ENCODE measurements at places on chromosomes 2 and 18.

GRCh38 chr18:9659499-9660375 lies 45.4 kb upstream of the PPP4R1 start:
- H3K4me1 ChIP-seq, result no peaks in the 10 kb centered on the region
- H3K27ac ChIP-seq, result no peak overlapping the region
- H3K36me3 ChIP-seq, result no peaks in the 10 kb centered on the region
- no peak for DNase-seq

DNA sequence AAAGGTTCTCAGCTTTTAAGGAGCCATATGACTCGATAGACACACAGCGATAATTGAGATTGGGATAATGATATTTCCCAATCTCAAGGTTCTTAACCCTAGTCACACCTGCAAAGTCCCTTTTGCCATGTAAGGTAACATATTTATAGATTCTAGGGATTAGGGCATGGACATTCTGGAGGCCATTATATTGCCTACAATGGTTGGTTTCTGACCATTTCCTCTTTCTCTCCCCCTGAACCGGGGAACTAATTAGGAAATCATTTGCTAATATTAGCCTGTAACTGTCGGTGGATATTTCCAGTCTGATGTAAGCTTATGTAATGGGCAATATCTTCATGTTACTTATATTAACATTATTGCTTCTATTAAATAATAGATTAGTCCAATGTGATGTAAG lies 40.8 kb upstream of the ARHGAP15 start:
- H3K4me1 ChIP-seq, result peaks cover 20% of the 10 kb centered on the region
- DNase-seq, result no peak

DNA sequence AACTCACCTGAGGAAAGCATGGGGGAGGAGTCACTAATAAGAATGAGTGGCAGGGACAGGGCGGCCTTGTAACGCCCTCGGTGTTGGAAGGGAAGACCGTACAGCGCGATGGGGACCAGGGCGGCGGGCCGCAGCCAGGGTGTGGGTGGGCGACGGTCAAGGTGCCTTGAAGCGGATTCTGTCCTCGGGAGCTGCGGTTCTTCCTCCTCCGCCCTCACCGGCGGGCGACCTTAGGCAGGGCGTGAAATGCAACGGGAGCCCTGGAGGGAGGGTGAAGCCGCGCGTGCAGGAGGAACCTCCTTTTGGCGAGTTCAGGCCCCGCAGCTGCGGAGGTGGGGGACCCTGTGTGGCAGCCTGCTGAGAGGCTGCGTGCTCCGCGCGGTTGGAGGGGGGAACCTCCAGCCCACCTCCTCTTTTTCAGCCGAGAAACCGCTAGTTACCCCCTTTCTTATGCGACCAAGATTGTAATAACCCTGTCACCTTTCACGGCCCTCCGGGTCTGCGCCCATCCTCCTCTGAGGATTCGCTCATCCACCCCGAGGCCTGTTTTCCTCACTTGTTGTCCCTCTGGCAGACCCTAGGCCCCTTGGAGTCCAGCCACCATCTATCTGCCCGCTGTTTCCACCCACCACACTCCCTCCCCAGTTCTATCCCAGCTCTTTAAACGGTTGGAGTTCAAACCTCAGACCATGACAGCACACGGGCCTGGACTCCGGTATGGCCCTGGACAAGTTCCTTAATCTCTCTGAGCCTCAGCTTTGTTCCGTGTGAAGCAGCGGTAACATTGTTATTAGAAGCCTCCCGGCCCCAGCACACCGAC lies 823 bp upstream of the RNU2-63P start:
- peak; percentile 72 for DNase-seq
- H3K4me3 ChIP-seq, result peak overlapping the region; percentile 98
- H3K27ac ChIP-seq, result peak overlapping the region; percentile 99
- H3K4me1 ChIP-seq, result peaks cover 28% of the 10 kb centered on the region
- H3K27me3 ChIP-seq, result no peaks in the 10 kb centered on the region
- H3K36me3 ChIP-seq, result peaks cover 6% of the 10 kb centered on the region

GRCh38 chr2:24076849-24077534 lies 866 bp upstream of the SF3B6 start:
- peaks cover 15% of the 10 kb centered on the region for H3K36me3 ChIP-seq
- no peaks in the 10 kb centered on the region for H3K27me3 ChIP-seq
- peak overlapping the region; percentile 98 for H3K4me3 ChIP-seq

DNA sequence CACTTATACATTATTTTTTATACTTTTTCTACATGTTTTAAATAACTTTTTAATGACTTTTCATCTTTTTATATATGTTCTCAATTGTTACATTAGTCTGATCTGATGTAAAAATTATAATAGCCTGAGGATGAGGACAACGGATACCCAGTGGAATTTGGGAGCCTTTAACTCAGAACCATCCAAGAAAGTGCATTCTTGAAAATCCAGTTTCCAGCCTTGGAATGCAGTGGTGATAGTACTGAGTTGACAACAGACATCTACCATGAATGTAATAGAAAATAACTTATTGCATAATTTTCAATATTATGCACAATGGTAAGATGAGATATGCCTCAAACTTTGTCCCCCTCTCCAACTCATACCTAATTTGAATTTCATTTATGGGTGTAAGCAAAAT lies 120.7 kb upstream of the ZC3H15 start:
- no peak for DNase-seq
- no peaks in the 10 kb centered on the region for H3K4me1 ChIP-seq
- no peak overlapping the region for H3K4me3 ChIP-seq
- H3K27me3 ChIP-seq, result no peaks in the 10 kb centered on the region
- H3K36me3 ChIP-seq, result no peaks in the 10 kb centered on the region

DNA sequence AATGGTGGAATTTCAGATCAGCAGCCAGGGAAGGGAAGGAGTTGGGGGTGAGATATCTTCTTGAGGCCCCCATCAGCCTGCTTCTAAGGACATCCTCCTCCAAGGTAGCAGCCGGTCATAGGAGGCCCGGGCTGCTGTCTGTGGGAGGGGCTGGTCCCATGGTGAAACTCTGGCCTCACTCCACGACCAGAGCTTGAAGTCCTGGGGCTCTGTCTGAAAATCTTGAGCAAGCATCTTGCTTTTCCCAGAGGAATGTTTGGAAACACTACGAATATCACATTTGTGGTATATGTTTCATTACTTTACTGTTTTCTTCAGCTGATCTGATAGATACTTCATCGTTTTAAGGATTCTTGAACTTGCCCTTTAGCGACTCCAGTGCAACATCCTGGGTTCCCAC lies 103.7 kb downstream of the CTAGE1 start:
- H3K4me1 ChIP-seq, result no peaks in the 10 kb centered on the region
- H3K27me3 ChIP-seq, result no peaks in the 10 kb centered on the region
- no peak overlapping the region for H3K27ac ChIP-seq
- H3K4me3 ChIP-seq, result no peak overlapping the region

GRCh38 chr2:173395567-173396351 lies 41.1 kb downstream of the CDCA7 start:
- H3K4me1 ChIP-seq, result no peaks in the 10 kb centered on the region
- H3K27ac ChIP-seq, result no peak overlapping the region
- no peak for DNase-seq
- H3K27me3 ChIP-seq, result peaks cover 37% of the 10 kb centered on the region
- no peaks in the 10 kb centered on the region for H3K36me3 ChIP-seq
- no peak overlapping the region for H3K4me3 ChIP-seq

DNA sequence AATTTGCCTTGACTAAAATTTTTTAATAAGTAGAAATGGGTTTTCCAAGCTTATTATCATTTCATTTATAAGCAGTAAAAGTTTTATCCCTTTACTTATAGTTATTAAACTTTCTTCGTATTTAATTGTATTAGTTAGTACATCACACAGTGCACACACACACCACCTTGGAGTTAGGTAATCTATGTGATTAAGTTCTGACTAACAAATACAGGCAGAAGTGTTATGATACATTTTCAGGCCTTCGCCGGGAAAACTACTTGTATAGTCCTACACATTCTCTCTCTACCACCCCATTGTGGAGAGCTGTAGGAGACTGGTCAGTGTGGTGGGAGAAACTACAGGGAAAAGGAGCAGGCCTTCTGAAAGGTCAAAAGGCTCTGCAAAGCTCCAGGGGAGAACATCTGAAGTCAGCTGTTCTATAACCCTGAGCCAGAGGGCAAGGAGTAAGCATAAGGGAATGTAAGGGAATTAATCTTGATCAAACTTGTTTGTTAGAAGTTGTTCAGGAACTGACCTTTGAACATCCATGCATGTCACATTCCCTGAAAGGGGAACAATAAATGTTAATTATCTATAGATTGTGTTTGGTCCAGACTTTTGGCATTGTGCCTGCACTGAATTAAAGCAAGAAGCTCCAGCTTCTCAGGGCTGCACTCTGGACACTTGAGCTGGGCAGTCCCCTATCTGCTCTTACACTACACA lies 231.7 kb downstream of the FSIP2 start:
- no peak overlapping the region for H3K27ac ChIP-seq
- H3K4me3 ChIP-seq, result no peak overlapping the region
- no peak for DNase-seq
- H3K4me1 ChIP-seq, result no peaks in the 10 kb centered on the region

GRCh38 chr18:75507636-75508035 lies 80.1 kb upstream of the SMIM21 start:
- H3K4me1 ChIP-seq, result no peaks in the 10 kb centered on the region
- DNase-seq, result no peak
- H3K27me3 ChIP-seq, result peaks cover 7% of the 10 kb centered on the region
- no peak overlapping the region for H3K4me3 ChIP-seq
- H3K27ac ChIP-seq, result no peak overlapping the region

DNA sequence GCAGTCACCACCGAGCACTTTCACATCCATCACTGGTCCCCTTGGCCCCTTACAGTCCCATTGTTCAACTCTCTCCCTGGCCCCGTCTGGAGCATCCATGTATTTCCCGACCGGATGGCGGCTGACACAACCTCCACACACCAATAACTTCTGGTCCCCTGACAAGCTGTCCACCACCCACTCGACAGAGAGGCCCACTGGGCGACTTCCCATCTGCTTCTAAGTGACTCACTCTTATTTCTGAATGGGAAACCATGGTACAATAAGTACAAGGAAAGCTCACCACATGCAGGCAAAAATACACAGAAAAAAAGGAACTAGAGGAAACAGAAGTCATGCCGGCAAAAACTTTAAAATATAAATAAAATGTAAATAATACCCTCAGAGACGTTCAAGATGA lies 82.9 kb upstream of the RAB12 start:
- H3K27ac ChIP-seq, result peak overlapping the region; percentile 75
- H3K36me3 ChIP-seq, result peaks cover 21% of the 10 kb centered on the region
- peak overlapping the region; percentile 5 for H3K4me3 ChIP-seq
- peaks cover 28% of the 10 kb centered on the region for H3K27me3 ChIP-seq
- no peak for DNase-seq
- H3K4me1 ChIP-seq, result peaks cover 49% of the 10 kb centered on the region

GRCh38 chr2:200393191-200393590 lies 86.7 kb downstream of the SPATS2L start:
- peaks cover 2% of the 10 kb centered on the region for H3K4me1 ChIP-seq
- peaks cover 43% of the 10 kb centered on the region for H3K36me3 ChIP-seq
- no peaks in the 10 kb centered on the region for H3K27me3 ChIP-seq
- H3K27ac ChIP-seq, result no peak overlapping the region
- DNase-seq, result no peak

DNA sequence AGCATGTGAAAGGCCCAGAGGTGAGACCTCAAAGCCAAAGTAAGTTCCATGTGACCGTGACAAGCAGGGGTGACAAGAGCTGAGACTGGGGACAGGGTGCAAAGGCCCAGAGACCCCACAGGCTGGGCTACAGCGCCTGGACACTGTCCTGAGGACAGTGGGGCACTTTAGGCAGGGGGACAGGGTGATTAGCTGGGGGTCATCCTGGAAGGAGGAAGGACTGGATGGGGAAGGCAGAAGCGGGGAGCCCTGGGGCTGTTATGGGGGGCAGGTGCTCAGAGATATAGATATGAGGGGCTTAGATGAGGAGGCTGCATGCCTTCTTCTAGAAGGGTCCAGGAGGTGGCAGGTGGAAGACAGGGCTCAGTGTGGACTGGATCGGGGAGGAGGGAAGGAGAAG lies 31.5 kb downstream of the KIF1A start:
- H3K27ac ChIP-seq, result no peak overlapping the region
- H3K27me3 ChIP-seq, result no peaks in the 10 kb centered on the region
- no peaks in the 10 kb centered on the region for H3K36me3 ChIP-seq
- H3K4me3 ChIP-seq, result no peak overlapping the region

GRCh38 chr18:32057624-32058165 lies 34.0 kb upstream of the RNF138 start:
- DNase-seq, result no peak
- no peaks in the 10 kb centered on the region for H3K27me3 ChIP-seq
- peak overlapping the region; percentile 57 for H3K27ac ChIP-seq
- peaks cover 69% of the 10 kb centered on the region for H3K36me3 ChIP-seq

GRCh38 chr2:636641-637405 lies 40.4 kb downstream of the TMEM18 start:
- H3K4me1 ChIP-seq, result no peaks in the 10 kb centered on the region
- H3K27me3 ChIP-seq, result peaks cover 2% of the 10 kb centered on the region
- DNase-seq, result peak; percentile 58
- peak overlapping the region; percentile 37 for H3K27ac ChIP-seq

- no peaks in the 10 kb centered on the region for H3K36me3 ChIP-seq
- no peak overlapping the region for H3K4me3 ChIP-seq
- no peaks in the 10 kb centered on the region for H3K4me1 ChIP-seq
- no peak for DNase-seq
- no peak overlapping the region for H3K27ac ChIP-seq
Measured at GRCh38 chr2:17892770-17893534, 14.5 kb downstream of the KCNS3 start.

DNA sequence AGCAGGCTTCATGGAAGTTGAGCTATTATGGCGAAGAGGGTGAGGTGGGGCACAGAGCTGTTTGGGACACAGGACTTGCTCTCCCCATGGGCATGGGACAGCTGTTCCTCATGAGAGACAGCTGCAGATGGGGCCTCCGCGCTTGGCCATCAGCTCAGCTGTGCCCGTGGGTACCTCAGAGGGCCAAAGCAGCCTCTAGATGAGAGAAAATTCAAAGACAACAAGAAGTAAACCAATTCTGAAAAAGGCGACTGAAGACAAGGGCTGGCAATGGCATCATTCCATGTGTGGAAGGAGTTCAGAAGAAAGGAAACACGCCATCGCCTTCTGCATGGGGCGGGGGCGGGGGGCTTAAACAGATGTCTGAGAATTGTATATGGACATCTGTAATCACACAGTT lies 136.2 kb downstream of the BCL2 start:
- H3K36me3 ChIP-seq, result peaks cover 54% of the 10 kb centered on the region
- no peak overlapping the region for H3K4me3 ChIP-seq
- H3K4me1 ChIP-seq, result peaks cover 60% of the 10 kb centered on the region
- H3K27ac ChIP-seq, result peak overlapping the region; percentile 4
- no peak for DNase-seq

GRCh38 chr2:39620067-39620466 lies 45.6 kb upstream of the TMEM178A start:
- H3K27ac ChIP-seq, result no peak overlapping the region
- peaks cover 23% of the 10 kb centered on the region for H3K27me3 ChIP-seq
- H3K36me3 ChIP-seq, result no peaks in the 10 kb centered on the region
- peak; percentile 24 for DNase-seq
- no peak overlapping the region for H3K4me3 ChIP-seq

DNA sequence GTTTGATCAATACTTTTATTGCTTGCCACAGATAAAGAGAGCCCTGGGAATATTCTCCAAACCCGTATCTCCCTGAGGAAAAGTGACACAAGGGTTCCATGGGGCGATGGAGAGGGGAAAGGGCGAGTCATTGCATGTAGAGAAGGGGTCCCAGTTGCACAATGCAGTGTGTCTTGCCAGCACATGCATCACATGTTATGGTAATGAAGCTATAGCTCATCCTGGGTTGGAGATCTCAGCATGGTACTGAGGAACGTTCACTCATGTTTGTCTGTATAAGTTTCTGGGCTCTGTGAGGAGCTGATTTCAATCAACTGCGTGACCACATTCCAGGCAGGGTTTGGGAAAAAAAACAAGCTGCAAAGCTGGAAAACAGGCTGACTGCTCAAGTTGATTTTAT lies 220.7 kb upstream of the MC4R start:
- no peak overlapping the region for H3K27ac ChIP-seq
- H3K4me3 ChIP-seq, result no peak overlapping the region
- DNase-seq, result no peak
- H3K36me3 ChIP-seq, result no peaks in the 10 kb centered on the region
- H3K27me3 ChIP-seq, result no peaks in the 10 kb centered on the region
- no peaks in the 10 kb centered on the region for H3K4me1 ChIP-seq
